ENCODE measurements at places on chromosomes 2 and 18.

DNA sequence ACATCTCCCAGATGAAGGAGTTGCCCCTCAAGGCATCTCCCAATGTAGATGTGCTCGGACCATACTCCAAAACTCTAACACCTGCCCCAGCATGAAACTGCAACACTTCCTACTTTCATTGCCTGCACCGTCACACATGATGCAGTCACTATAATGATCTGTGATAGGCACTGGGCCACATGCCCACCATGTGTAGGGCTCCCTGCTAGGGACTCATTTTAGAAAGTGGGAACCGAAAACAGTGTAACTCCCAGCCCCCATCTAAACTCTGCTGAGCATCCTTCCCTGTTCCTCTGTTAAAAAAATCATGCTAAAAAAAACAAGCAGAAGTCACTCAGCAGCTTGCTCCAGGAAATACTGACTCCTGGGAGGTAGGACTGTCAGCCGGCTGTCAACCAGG, 496.1 kb upstream of the RAB6C start:
- no peak for DNase-seq

- DNase-seq: no peak
Observed at GRCh38 chr2:33644215-33644614, 45.1 kb upstream of the FAM98A start.

DNA sequence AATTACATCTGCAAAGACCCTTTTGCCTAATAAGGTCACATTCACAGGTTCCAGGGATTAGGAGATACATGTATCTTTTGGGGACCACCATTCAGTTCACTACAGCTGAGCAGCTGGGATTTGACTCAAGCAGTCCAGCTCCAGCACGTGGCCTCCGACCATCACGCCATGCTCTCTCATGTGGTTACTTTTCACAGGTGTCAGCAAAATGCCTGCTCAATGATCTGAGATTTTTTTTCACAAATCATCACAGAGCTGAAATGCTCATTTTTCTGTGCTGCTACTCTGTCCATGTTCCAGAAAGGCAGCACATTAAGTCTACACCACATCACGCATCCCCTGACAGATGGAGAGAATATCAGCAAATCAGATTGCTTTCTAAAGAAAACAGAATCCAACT, 98.5 kb upstream of the RMDN2 start:
- no peak for DNase-seq

DNA sequence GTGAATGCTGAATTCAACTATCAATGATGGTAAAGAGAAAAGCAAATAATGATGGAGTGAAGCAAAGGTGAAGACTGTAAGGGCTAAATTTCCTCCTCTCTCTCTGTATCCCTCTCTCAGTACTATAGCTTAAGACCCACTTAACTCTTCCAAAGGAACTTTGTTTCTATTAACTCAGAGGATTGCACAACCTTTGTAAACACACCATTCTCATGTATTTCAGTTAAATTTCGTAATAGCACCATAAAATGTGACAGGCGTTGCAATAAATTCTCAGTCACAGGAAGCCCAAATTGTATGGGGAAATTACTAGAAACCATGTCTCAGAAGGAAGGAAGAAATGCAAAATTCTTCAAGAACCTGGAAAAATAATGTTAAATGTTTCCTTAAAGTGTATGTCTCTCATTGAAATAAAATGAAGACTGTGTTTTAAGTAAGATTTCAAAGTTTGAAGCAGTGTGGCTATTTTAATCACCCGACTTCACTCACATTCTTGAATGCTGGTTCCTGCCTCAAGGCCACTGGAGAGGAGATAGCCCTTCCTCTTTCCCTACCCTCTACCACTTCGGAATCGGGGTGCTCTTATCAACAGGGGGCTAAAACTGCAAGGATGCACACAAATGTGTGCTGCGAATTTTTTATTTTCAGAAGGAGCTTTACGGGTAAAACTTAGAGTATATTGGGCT, 112.1 kb downstream of the FTCDNL1 start:
- DNase-seq: no peak

- DNase-seq: peak; percentile 45
Observed at GRCh38 chr18:76981396-76981968, 151.1 kb downstream of the MBP start.

GRCh38 chr2:30613001-30613400, 166.0 kb downstream of the LCLAT1 start:
- DNase-seq: no peak

- no peak for DNase-seq
Observed at GRCh38 chr2:217047631-217048030, 187.8 kb upstream of the TNP1 start.

DNA sequence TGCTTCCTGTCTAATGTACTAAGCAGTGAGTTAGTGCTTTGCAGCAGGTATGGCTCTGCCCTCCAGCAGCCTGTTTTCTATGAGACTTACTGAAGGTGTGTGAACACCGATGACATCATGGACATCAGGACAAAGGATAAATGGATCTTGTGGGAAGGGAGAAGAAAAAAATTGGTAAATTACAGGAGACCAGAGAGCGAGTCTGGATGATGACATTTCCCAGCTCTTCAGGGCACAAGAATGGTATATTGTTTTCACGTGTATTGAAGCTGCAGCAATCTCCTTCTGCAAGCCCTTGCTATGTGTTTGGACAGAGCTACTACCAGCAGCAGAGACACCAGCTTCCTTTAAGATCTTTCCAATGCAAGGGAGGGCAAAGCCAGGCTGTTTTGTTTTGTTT, 47.2 kb downstream of the DCC start:
- no peak for DNase-seq

DNA sequence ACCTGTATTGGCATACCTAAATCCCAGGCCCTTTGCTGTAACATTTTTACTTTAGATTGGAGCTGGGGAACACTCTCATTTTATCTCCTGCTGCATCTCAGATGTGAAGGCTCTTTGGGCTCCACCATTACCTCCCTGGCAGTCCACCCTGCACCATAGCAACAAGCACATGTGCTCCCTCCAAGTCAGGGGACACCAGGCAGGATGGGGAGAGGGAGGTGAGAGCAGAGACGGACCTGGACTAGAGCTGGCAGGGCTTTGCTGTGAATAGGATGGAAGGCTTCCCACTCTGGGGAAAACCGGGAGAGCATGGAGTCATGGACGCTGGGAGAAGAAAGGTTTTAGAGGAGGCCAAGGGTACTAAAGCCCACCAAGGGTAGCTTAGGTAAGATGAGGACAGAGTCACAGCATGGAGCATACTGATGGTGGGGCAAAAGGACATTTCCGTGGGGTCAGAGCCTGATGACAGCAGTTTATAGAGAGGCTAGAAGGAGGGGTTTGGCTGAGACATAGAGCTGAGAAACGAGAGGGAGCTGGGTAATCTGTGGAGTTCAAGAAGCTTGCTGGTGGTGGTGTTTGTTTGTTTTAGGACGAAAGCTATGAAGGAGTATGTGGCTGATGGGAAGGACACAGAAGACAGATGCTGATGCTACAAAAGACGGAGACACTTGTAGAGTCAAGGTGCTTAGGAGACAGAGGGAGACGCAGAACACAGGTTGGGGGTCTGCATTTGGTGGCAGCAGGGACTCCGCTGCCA, 134.8 kb downstream of the COL6A3 start:
- DNase-seq: no peak

GRCh38 chr2:144650907-144651306, 131.0 kb upstream of the ZEB2 start:
- no peak for DNase-seq

GRCh38 chr2:165448406-165448805, 21.1 kb upstream of the CSRNP3 start:
- DNase-seq: no peak

DNA sequence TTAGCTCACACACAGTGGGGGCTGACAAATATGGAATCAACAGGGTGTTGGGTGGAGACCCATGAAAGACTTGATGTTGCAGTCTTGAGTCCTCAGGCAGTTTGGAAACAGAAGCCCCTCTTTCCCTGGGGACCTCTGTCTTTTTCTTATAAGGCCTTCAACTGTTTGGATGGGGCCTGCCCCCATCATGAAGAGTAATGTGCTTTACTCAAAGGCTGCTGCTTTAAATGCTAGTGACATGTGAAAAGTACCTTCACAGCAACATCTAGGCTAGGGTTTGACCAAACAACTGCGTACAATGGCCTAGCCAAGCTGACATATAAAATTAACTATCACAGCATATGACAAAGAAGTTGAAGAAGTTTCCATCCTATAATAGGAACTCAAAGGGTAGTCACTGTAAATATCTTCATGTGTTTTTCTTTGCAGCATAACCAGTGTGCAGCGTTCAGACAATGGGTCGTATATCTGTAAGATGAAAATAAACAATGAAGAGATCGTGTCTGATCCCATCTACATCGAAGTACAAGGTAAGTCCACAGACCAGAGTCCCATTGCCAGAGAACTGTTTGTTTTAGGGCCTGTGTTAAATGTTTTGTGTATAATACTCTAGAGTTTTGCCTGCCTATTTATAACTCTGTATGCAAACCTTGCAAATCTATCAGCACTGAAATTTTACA, 46.3 kb downstream of the MERTK start:
- DNase-seq: no peak

GRCh38 chr2:229048134-229048533, 223.0 kb downstream of the PID1 start:
- DNase-seq: no peak

GRCh38 chr2:140797718-140798117, 1333.1 kb downstream of the LRP1B start:
- DNase-seq: no peak

DNA sequence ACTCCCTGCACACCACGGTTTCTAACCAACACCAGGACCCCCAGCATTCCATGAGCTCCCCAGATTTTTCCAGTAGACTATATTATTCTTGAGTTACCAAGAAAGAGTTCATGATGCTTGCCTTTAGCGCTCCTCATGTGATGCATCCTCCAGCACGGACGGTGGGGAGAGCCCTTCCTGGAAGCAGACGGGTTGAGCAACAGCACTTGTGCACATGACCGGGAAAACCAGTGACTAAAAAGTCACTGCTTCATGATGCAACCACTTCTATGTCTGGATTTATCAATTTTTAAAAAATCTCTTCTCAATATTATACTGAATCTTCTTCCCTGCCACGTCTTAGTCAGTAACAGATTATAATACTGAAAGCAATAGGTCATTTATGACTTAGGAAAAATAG, 20.4 kb upstream of the DOK6 start:
- DNase-seq: no peak

- DNase-seq: no peak
Observed at GRCh38 chr18:78932281-78932680, 47.3 kb upstream of the SALL3 start.

DNA sequence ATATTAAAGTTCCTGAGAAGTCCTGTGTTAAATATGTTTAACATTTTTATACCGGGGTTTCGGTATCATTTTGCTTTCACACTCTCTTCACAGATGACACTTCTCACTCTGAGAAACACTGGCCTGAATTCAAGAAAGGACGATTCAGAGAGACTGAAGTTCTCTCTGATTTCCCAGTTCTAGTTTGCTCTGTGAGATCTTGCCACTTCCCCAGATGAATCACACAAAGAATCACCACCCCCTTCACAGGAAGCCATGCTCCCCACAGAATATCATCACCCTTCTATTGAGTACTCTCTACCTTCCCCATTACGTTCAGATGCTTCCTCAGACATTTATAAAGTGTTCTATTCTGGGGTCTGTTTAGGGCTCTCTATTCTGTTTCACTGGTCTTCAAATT, 16.1 kb upstream of the CD207 start:
- DNase-seq: no peak

- DNase-seq: no peak
Observed at GRCh38 chr18:63189041-63189440, 130.5 kb downstream of the BCL2 start.

DNA sequence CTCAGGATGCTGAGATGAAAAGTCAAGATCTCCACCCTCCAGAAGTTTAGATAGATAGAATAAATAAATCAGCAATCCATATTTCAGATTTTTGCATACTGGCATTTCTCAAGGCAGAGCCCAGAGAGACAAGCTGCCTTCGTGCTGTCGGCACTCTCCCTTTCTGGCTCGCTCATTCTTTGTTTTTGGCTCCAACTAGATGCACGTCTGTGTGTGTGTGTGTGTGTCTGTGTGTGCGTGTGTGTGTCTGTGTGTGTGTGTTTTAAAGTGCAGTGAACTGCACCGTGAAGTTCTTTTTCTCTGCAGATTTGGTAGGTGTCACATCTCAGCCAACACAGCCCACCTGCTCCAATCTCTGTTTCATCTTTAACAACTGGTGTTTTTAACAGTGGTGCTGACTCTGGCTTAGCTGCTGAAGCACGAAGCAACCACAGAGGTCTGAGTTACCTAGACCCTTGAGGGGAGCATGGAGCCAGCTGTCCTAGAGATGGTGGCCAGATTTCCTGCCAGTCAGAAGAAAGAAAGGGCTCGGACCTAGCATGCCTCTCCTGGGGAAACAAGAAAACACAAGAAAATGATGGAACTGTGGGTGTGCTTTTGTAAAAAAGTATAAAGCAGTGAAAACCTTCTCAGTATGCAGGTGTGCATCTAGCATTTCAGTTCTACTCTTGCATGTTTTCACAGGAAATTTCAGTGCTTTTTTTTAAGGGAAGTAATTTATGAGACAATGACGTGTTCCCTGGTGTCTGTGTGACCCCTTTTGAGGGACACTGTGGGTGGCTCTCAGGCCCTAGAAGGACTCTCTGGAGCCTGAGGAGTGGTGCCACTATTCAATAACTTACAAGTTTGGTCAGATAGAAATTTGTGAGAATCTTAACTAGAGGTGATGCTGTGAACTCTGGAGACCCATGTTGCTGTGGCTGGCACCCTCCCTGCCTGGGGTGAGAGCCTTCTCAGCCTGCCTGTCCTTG, 364.3 kb downstream of the RNF144A start:
- DNase-seq: no peak

GRCh38 chr18:374721-375168, 106.9 kb upstream of the THOC1 start:
- DNase-seq: no peak

GRCh38 chr18:50706199-50706598, 113.6 kb downstream of the MRO start:
- DNase-seq: no peak

DNA sequence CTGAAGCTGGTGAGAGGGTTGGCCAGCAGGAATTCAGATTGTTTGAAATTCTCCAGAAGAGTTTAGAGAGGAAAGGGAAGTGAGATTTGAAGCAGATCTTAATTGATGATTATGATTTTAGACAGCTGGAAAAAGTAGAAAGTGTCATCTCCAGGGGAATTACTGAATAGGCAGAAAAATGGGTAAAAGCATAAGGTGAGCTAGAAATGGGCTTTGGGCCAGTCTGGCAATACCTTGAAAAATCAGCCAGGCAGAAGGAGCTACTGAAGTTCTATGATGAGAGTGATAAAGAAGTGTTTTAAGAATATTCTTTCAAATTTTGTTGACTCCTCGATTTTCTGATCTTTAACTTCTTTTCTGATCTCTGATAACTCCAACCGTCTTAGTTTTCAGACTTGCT, 172.9 kb upstream of the CCDC150 start:
- no peak for DNase-seq

GRCh38 chr2:45055162-45055605, 45.9 kb upstream of the SIX2 start:
- no peak for DNase-seq

DNA sequence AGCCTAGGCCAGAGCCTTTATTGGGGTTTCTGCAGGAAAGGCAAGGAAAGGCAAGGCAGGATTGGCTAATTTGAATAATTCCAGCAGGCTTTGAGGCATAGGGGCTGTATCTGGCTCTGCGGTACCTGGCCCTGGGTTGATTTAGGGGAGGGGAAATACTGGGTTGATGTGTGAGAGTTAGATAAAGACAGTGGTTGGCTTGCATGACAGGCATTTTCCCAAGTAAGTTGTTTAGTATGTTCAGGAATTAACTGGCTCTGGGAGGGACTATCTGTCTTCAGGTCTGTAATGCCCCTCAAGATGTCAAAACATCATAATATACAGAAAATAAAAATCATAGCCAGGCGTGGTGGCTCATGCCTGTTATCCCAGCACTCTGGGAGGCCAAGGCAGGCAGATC, 98.7 kb downstream of the UBR3 start:
- no peak for DNase-seq
